ENCODE measurements at places on chromosomes 4 and X.
A peak's percentile ranks its signal among the peaks of the same experiment; 100 is the strongest.

DNA sequence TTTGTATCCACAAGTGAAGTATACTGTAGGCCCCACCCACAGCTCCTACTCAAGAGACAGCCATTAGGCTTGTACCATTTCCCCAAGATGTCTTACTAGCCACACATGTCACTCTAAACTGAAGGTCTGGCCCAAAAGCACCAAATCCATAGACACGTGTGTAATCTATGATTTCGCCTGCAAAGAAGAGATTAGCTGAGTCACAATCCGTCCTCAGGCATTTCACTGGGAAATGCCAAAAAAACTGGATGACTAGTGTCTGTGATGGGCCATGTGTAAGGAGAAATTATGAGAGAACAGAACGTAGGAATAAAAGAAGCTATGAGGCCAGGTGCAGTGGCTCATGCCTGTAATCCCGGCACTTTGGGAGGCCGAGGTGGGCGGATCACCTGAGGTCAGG, 21.9 kb upstream of the RP2 start:
- no peak for DNase-seq

DNA sequence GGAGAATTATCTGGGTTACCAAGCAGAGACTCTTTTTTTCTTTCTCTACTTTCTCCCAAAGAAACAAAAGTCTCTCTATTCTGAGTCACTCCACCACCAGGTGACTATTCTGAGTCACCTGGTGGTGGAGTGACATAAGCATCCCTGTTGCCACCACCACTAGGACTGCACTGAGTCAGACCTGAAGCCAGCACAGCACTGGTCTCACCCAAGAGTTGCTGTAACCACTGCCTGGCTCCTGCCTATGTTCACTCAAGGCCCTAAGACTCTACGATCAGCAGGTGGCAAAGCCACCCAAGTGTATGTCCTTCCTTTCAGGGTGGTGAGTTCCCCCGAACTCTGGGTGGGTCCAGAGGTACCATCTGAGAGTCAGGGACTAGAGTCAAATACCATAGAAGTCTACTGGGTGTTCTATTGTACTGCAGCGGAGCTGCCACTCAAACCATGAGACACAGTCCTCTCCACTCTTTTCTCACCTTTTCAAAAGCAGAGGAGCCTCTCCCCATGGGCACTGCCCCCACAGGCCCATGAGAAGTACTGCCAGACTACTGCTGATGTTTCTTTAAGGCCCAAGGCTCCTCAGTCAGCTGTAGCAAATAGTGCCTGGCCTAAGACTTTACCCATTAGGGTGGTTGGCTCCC, 209.6 kb upstream of the IRS4 start:
- DNase-seq = no peak

- DNase-seq = no peak
Measured at GRCh38 chr4:168535689-168536088, 38.8 kb downstream of the PALLD start.

GRCh38 chr4:772118-772517, 53.8 kb downstream of the CPLX1 start:
- DNase-seq = no peak

DNA sequence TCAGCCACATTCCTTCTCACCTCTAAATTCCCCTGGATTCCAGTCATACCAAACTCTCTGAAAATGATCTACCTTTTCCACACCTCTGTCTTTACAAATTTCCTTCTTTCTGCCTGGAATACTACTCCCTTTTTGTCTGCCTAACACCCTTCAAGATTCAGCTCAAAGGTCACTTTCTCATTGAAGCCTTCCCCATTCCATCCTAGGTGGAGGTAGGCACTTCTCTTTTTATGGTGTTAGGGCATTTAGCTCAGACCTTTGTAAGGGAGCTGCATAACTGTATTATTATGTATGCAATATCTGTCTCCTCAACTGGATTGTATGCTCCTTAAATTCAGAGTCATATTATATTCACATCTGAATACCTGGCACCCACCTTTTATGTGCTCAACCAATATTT, 137.7 kb downstream of the RCHY1 start:
- no peak for DNase-seq

DNA sequence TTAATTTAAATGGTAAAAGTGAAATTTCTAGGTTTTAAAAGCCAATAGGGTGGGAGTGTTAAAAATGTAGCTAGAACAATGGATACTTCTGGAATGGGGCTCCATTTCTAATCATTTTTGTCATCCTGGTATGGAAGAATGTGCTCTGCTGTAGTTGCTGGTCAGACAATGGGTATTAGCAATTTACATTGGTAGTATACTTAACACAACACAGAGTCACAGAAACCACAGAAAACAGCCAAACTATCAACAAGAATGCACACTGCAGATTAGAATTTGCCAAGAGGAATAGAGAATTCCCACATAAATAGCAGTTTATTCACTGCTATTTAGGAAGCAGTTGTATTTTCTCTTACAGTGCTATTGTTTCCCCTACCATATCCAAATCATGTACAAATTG, 319.6 kb downstream of the PPP3CA start:
- DNase-seq = no peak

DNA sequence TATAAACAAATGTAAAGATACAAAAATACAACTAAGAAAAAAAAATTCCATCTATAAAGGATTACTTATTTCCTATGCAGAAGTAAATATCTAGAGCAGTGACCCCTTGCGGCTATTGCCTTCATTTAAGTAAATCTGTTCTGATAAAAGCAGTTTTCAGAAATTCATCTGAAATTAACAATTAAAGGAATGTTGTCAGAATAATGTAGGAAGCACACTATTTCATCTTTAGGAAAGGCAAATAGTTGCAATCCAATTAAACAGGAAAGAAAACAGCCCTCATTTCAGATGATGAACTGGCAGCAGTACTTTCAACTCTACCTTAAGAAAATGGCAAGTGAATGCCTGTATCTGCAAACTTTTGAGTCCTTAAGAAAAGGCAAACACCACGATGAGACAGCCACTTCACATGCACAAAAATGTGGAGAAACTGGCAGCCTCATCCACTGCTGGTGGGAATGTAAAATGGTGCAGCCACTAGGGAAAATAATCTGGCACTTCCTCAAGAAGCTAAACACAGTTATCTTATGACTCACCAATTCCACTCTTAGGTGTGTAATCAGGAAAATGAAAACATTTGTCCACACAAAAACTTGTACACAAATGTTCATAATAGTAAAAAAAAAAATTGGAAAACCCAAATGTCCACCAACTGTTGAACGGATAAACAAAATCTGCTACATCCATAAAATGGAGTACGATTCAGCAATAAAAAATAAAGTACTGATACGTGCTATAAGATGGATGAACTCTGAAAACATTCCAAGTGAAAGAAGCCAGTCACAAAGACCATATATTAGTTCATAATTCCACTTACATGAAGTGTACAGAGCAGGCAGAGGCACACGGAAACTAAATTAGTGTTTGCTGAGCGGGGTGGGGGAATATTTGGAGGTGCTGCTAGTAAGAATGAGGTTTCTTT, 2.0 kb upstream of the THAP9 start:
- DNase-seq = peak; percentile 39

DNA sequence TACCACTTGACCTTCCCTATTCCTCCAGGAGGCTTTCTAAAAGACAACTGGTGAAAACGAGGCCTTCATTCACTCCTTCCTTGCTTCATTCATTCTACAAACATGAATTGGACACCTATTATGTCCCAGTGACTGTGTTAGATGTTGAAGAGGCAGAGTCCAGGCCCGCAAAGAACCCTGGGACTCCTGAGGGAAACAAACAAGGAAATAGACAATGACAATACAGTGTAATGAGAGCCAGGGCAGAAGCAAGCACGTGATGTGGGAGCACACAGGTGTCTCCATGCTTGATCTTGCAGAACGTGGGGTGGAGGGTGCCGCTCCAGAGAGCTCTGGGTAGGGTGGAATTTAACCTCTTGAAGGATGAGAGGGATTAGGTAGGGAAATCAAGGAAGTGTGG, 137.6 kb upstream of the KLF3 start:
- no peak for DNase-seq

DNA sequence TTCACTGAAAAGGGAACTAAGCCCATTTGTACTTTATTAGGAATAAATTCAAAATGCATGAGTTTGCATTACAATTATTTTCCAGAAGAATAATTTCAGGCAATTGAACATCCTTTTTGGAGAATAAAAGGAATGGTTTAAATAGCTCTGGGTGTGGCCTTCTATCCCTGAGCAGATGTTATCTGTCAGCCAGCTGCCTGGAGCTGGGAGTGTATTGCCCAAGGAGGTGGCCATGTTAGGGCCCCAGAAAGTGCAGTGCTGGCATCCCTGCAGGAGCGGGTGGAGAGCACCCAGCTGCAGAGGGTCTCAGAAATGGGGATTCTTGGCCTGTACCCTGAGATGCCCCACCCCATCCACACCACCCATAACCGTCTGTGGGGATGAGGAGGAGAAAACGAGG, 21.6 kb upstream of the VEGFD start:
- no peak for DNase-seq

DNA sequence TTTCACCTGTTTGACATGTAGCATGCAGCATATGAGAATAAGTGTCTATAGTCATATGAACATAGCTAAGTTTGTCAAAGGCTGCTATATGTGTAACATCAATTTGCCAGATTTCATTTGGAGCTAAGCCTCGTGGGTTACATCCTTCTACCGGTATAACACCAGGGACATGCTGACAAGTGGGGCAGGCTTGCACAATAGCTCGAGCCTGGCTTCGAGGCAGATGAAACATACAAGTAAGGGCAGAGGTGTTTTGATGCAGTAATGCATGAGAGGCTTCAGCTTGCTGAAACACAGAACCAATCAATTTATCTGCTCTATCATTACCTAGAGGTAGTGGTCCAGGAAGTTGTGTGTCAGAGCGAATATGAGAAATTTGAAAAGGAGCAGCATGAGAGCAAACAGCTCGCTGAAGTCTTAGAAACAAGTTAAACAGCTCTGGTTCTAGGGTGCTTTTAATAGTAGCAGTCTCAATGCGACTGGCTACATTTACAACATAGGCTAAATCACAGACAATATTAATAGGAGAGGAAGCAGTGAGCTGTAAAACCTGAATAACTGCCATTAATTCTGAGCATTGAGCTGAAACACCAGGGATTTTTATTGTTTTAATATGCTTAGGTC, 14.9 kb upstream of the UGDH start:
- DNase-seq = no peak

GRCh38 chrX:3717742-3718420, 4.4 kb upstream of the PRKX start:
- DNase-seq = no peak

DNA sequence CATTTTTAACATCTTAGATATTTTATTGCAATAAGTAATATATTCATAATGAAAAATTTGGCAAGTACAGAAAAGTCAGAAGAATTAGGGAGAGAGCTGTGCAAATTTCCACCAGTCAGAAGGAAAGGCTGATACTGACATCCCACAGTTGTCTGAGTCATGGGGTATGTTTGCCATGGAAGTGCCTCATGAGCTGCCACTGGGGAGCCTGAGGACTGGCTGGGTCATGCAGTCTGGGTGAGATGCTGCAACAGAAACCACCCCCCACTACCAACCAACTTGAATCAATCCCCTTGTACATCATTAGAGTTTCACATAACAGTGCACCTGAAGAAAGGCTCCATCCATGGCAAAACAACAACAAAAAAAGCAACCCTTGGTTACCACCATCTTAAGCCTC, 45.2 kb upstream of the ENPP6 start:
- no peak for DNase-seq

Data from erythroblast (primary cell).